Eye (tissue), 1 donor: ENCODE measurements at places on chromosomes 12 and 14.
A peak's percentile ranks its signal among the peaks of the same experiment; 100 is the strongest.

DNA sequence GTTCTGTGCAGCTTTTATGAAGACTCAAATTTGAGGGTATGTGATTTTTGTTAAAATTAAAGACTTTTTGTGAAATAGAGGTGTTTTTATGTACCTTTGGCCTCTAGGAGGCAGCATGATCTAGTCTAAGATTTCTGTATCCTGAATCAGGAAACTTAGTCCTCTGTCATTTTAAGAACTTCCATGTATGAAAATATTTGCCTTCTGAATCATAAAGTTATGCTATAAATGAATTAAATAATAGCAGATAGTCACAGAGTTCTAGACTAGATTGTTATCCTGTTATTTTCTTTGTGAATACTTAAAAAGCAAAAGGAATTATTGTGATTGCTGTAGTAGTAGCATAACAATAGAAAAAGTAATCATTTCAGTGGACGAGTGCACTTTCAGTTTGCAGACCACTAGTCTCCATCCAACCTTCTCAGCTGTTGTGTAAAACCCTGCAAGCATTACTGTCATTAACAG is 56.3 kb downstream of the FGD4 start:
- peak; percentile 90 for DNase-seq

DNA sequence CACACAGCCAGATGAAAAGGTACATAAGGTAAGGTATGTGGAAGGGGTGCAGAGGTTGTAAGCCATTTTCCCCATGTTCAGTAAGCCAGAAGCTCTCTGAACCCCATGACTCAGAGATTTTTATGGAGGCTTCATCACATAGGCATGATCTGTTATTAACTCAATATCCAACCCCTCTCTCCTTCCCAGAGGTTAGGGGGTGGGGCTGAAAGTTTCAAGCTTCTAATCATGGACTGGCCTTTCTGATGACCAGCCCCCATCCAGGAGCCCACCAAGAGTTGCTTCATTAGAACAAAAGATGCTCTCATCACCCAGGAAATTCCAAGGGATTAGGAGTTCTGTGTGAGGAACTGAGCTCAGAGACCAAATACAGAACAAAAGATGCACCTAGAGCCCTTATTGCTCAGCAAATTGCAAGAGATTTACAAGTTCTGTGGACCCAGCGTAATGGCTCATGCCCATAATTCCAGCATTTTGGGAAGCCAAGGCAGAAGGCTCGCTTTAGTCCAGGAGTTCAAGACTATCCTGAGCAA is 103.2 kb upstream of the DAAM1 start:
- no peak for DNase-seq

- no peak for DNase-seq
Observed at GRCh38 chr14:82636426-82636825, 1102.8 kb upstream of the SEL1L start.

DNA sequence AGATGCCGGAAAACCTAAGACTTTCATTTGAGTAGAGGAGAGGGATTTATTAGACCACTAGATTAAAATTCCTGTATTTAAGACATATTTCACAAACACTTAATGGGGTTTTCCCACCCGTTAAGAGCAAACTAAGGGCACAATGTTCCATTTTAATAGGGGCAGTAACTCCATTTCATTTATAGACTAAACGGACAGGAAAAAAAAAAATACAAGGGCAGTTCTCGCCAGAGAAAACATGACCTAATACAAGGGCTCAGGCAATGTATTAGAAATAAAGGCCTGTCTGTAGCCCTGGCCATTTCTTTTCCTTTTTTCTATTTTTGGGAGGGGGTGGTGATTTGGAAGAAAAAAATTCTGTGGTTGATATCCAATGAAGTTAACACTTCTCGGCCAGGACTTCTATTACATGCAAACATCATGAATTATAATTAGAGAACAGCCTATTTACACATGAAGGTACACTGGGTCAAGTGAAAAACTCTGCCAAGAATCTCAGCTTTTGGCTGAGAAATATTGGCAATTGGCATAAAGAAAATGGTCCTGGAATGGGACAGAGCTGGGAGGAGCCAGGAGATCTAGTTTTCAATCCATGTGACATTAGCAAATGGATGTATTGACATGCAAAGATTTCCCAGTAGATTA is 641.1 kb upstream of the TBX3 start:
- DNase-seq, result no peak

- peak; percentile 55 for DNase-seq
Observed at GRCh38 chr12:57215668-57216013, 953 bp upstream of the NXPH4 start.

DNA sequence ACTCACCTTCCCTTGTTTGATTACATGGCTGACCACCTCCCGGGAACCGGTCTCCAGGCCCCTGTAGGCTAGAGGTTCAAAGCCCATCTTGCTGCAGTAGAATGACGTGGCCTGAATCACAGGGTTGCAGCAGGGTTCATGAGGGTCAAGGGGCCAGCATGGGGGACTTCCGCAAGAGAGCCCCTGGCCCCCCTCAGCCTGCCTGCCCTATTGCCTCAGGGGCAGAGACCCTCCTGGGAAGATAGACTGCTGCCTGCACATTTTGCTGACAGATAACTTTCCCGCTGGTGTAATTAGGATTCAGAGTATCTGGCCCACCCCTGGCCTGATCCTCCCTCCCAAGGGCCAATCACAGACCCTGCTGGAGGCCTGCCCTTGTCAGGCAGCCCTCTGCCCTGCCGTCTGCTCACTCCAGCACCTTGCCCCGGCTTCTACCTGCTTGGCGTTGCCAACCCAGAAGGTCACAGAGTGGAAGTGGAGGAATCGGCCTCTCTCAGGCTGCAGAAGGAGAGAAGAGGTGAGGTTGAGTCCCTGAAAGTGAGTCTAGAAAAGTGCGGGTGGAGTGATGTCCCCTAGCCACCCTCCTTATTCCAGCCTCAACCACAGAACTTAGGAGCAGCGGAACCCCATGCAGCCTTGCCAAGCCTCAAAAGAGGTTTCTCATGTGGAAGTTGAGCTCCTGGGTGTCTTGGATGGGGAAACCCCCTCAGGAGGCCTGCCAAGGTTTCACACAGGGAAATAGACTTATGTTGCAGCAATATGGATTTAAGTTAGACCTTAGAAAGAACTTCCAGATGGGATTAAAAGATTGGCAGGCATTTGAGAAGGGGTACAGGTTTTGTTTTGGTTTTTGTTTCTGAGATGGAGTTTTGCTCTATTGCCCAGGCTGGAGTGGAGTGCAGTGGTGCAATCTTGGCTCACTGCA is 1.1 kb downstream of the HPD start:
- peak; percentile 53 for DNase-seq

- no peak for DNase-seq
Observed at GRCh38 chr14:47596232-47596631, 79.2 kb downstream of the MDGA2 start.

DNA sequence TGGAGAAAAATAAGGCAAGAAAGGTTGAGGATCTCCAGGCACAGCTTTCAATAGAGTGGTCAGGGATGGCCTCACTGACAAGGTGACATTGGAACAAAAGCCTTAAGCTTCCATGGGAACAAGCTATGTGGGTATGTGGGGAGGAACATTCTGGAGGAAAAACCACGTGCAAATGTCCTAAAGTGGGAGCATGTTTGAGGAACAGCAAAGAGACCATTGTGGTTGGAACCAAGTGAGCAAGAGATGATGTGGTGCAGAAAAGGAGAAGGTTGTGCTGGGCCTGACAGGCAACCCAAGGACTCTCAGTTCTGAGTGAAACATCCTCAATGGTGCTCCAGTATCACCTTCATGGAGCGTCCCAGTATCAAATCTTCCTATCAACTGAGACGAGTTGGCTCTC is 184.0 kb downstream of the CAND1 start:
- DNase-seq, result no peak

GRCh38 chr12:47034661-47035060 is 44.8 kb upstream of the PCED1B start:
- no peak for DNase-seq

- DNase-seq, result peak; percentile 71
Observed at GRCh38 chr14:92687681-92688433, 60.6 kb downstream of the LGMN start.
